Fibroblast of mammary gland (primary cell): ENCODE measurements at places on chromosomes 1 and 21.

GRCh38 chr1:153141377-153141776 is 9.3 kb downstream of the SPRR2G start:
- DNase-seq: no peak

DNA sequence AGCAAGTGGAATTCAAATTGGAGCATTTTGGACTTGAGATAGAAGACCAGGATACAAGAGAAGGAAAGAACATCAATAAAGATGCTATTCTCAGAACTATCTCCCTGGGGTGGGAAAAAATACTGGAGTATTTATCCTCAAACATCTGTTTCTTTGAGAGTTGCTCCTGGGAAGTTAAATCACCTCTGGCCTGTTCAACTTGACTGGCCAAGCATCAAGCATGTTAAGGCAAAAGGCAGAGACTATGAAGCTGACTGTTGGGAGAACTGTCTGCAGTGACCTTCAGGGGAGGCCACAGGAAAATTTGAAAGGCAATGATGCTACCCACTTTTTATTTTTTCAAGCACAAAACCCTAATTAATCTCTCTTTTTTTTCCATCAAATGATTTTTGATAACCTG is 239.0 kb downstream of the NTNG1 start:
- no peak for DNase-seq

GRCh38 chr1:37068897-37069296 is 34.6 kb upstream of the GRIK3 start:
- DNase-seq: no peak

DNA sequence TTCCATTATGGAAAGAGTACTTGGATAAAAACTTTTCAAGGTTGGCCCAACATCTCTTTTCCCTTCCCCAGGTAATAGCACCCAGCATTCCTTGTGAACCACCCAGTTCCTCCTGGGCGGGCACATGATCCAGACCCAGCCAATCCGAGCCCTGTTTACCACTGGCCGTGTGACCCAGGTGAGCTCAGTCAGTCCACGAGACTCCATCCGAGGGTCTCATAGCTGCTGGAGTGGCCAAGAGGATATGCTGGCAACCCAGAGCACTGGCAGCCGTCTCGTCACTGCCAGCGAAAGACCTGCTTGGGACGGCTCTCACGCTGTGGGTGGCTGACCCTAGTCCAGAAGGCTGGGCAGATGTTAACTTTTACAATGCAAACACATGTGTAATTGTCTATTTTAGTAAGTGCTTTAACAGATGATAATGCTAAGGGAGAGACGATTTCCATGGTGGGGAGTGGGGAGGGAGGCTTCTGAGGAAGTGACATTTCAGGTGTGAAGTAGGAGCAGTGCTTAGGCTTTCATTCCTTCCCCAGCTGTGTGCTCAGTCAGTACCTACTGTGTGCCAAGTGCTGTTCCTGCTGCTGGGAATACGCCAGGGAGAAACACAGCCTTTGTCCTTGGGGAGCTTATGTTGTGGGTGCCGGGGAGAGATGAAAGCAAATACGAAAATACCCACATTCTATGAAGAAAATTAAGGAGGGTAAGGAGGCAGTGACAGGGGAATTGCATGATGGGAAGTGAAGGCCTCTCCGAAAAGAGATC is 24.5 kb downstream of the PARK7 start:
- DNase-seq: no peak

DNA sequence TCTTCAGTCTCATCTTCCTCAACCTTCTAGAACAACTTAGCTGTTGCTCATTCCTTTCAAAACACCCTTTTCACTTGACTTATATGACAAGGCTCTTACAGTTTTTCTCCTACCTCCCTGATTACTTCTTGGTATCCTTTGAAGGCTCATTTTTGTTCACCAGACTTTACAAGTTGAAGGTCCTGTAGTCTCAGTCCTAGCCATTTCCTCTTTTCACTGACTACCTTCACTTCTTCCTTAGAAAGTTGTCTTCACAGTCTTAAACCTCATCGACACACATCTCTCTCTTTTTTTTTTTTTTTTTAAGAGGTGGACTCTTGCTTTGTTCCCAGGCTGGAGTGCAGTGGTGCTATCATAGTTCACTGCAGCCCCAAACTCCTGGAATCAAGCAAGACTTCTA is 6.6 kb upstream of the TP53BP2 start:
- DNase-seq: no peak

DNA sequence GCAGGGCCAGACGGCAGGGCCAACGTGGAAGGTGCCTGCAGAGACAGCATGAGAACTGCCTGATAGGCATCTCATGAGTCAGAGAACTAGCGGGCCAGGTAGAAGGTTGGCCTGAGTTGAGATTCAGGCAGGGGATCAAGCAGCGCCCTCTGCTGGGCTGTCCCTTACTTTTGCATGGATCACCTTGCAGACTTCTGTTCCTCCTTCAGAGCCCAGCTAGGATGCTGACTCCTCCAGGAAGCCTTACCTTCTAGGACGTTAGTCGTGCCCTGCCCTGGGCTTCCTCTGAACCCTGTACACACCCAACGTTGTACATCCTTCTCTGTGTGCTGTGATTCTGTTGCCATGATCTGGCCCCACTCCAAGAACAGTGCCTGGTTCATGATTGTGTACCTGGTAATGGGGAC is 231.3 kb upstream of the VAMP3 start:
- no peak for DNase-seq

DNA sequence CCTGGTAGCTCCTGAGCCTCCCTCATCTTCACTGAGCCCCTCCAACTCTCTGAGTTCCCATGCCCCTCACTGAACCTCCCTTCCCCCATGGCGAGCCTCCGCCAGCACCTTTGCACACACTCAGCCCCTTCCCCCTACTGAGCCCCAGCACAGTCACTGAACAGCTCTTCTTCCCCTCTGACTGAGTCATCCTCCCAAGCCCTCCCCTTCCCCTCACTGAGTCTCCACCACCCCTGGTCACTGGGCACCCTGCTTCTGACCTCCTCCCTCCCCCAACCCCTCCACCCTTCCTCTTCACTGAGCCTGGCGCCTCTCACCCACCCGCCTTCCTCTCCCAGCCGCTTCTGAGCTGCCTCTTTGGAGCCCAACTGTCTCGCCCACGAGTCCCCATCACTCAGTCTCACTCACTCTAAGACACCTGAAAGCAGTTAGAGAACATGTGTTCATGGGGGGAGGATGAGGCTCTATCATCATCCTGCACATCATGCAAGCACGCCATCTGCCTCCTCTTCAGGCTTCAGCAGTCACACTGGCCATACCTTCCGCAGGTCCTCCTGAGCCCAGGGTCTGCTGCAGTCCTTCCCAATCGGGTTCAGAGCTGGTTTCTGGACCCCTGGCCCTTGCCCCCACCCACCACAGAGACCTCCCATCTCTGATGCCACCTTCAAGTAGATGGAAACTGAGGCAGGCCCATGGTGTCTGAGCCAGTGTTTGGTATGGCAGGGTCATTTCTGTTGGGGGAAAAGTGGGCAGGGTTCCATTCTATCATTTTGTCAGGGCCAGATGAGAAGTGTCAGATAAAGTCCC is 2.0 kb upstream of the TRNP1 start:
- peak; percentile 96 for DNase-seq

GRCh38 chr1:232675260-232675659 is 45.3 kb upstream of the SIPA1L2 start:
- no peak for DNase-seq
